ENCODE measurements at places on chromosomes 3 and 15.

GRCh38 chr15:33292717-33293307 lies 18.0 kb upstream of the RYR3 start:
- DNase-seq = peak; percentile 43

- DNase-seq = peak; percentile 52
Observed at GRCh38 chr15:89206908-89207331, 14.5 kb downstream of the RLBP1 start.

DNA sequence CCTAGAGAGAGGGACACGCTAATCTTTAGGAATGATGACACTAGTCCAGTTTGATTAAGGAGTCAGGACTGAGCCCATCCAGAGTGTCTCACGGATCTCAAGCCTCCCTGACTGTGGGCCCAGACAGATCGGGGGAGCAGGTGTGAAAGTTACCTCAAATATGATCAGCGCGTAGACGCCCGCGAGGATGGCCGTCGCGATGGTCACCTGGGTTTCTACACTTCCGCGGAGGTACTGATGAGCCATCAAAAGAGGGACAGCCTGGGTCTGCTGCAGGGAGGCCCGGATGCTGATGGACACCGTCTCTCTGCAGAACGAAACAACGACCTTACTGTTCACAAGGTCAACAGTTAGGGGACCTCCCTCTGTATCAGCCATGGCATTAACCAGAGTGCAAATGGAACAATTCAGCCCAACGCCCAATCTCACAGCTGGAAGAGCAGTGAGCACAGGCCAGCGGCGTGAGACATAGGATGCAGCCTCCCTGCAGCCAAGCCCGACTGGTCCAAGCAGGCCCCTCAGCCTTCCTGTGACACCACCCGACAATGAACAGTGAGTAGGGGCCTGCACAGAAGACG lies 84.4 kb downstream of the OCA2 start:
- no peak for DNase-seq

DNA sequence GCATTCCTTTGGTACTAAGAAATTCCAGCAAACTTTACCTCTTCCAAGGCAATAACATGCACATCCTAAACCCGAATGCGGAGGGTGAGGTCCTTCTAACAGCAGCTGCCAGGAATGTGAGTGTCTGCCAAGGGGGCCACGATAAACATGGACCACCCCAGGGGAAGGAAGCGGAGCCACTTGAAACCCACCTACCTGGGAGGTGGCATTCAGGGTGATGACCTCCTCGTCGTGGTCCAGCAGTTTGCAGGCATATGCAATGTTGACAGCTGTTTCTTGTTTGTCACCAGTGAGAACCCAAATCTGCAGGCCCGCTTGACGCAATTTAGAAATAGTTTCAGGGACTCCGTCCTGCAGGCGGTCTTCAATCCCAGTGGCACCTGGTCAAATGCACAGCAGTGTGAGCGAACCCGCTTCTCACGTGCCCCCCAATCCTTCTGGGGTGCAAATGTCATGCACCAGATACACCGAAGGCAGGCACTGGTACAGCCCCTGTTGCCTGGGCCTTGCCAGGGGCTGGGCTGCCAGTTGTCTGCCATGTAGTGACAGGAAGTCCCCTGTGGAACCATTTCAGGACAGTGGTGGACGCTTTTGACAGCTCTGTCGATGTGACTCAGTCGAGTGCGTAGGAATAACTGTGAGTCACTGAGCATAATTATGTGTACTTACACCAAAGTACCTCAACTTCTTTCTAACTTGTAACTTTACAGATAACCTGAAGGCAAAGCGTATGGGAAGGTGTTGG lies 161.2 kb downstream of the ATP10A start:
- DNase-seq = no peak

All from small intestine (tissue), 16 donors.